ENCODE measurements at places on chromosomes 4 and X.

GRCh38 chr4:145583191-145584055, 35.8 kb upstream of the MMAA start:
- DNase-seq, result no peak

- peak; percentile 54 for DNase-seq
These were observed 96.7 kb downstream of the CORIN start for GRCh38 chr4:47741200-47741599.

- no peak for DNase-seq
These were observed 324.3 kb upstream of the ZCCHC13 start for GRCh38 chrX:73979551-73980131.

- DNase-seq, result no peak
These were observed 27.9 kb upstream of the PAPSS1 start for GRCh38 chr4:107747748-107748486.

- peak; percentile 89 for DNase-seq
These were observed 26.0 kb downstream of the MANBA start for GRCh38 chr4:102734591-102735385.

DNA sequence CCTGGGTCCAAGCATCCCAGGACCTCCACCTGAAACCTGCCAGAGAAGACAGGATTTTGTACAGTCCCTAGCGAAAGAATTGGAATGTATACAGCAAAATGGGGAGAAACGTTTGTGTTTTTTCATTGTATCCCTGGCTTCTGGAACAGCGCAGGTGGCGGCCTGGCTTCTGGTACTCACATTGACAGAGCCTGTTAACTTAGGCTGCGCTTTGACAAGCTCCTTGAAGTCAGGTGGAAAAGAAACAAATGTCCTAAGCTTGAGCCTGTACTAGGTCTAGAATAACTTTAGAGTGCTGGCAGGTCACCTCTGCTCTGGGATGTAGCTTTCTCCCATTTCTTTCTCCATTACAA, 343.7 kb upstream of the KLF3 start:
- DNase-seq, result no peak

- no peak for DNase-seq
These were observed 37.2 kb upstream of the SPANXC start for GRCh38 chrX:141279476-141279875.

DNA sequence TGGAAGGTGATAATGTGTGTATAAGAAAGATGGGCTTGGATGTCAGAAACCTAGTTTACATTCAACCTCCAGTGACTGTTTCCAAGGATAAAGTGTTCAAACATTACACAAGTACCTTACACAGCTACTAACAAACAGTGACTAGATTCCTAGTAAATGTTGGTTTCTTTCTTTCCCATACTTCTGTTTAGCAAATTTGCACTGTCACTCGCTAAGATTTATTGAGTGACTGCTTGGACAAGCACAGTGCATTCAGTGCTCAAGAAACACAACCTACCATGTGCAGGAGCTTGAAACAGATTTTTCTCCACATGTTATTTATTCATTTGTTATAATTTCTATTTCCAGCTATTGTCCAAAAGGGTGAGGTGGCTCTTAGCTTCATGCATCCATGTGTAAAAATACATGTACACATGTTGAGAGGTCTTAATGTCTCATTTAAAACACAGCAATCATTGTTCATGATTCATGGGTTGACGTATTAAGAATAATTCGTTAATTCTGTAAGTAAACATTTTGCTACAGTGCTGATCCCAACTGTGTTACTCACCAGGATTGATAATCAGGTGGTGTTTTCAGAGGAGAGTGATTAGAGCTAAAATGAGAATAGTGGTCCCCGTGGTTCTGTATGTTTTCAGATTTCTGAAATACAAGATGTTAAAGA, 153.0 kb downstream of the DCLK2 start:
- no peak for DNase-seq

DNA sequence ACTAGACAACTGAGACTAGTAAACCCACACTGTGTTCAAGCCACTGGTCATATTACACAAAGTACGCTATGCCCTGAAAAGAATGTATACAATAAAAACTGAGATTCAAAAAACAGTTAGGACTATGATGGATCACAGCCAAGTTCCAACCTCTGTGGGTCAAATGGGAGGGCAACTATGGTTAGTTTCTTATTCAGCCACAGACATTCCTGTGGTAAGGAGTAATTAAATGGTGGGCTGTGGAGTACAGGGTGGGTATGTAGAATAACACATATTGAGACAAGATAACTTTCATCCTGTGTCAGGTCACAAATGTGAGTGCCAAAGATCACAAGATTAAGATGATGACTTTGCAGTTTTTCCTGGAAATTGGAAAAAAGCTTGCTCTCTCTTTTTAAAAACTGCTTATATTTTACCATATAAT, 167.2 kb downstream of the NPNT start:
- no peak for DNase-seq

DNA sequence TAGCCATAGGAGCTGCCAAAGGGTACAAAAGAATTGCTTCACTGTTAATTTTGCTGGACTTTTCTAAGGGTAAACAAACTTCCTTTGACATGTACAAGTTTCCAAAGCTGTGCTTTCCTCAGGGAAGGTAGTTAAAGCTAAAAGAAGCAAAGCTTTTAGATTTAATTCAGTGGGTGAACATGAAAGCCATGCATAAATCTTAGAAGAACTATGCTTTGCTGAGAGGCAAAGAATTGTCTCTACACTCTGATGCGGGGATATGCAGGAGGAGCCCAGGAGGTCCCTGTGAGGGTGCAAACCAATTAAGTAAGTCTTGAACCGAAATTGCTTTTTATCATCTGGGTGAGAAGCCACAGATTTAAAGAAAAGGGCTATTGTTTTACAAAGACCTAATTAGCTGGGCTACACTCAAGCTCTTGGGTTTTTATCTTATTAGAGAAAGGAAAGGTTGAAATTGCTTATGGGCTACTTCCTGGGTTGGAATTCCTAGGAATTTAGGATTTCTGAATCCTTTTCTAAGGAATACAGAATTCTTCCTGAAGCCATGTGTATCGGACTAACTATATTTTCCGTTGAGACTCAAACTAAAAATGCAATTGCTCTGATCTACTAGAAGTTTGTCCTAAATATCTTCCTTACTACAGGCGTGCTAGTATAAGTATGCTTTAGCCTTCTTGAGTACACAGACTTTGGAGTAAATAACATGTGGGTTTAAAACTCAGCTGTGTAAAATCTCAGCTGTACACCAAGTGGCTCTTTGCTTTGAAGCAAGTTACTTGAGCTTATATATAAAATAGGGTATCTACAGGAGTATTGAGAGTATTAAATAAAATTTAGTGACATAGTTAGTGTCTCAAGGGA, 188.4 kb upstream of the ANK2 start:
- DNase-seq, result no peak

GRCh38 chrX:35743331-35743730, 54.8 kb upstream of the MAGEB16 start:
- DNase-seq, result no peak

DNA sequence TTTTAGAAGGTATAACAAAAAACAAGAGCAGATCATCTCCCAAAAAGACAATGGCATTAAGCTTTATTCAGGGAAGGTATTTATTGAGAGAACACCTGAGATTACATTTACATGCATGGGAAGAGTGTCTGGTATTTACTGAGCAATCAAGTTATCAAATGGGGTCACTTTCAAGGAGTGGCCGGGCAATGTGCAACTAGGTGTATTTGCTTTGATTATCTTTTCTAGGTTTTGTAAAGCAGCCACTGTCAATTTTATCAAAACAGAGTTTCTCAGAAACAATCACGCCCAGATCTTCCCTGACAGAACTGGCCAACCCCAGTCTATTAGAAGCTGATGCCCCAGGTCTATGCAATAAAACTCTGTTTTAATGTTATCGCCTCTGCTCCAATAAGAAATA, 169.5 kb downstream of the GLRA2 start:
- DNase-seq, result no peak
